ENCODE measurements at places on chromosomes 11 and 22. TPM values are rescaled to one million over a fixed set of nuclear protein-coding genes. Genes with fewer than 3 reads are reported as not detected.

DNA sequence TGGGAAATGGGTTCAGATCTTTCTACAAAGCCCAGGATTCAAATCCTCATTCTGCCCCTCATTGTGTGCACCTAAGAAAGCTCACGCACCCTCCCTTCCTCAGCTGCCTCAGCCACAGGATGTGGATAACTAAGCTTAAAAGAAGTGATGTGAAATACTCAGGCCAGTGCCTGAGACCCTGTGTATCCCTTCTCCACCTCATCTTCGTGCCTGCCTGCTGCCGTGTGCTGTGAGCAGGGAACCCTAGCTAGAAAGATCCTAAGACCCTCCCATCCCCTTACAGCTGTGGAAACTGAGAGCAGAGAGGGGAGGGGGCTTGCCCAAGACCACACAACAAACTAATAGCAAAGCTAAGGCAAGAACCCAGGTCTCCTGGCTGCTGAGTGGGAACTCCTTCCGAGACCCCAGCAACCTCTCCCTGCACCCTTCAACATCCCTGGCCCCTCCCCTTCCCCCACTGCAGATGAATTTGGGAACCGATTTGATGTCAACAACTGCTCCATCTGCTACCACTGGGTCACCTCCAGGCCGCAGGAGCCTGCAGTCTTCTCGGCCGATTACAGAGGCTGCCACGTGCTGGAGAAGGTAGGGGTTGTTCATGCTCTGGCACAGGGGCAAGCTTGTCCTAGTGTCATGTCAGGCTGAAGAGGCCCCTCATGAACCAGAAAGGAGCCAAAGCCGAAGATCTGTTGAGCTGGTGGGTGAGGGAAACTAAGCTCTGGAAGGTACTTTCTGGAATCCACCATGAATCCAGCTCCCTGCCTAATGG, 1.5 kb downstream of the ZP1 start:
- no peak overlapping the region for H3K4me3 ChIP-seq
- H3K27me3 ChIP-seq: peaks cover 7% of the 10 kb centered on the region
- H3K36me3 ChIP-seq: no peaks in the 10 kb centered on the region
- no peak overlapping the region for H3K27ac ChIP-seq
- H3K4me1 ChIP-seq: peaks cover 14% of the 10 kb centered on the region

DNA sequence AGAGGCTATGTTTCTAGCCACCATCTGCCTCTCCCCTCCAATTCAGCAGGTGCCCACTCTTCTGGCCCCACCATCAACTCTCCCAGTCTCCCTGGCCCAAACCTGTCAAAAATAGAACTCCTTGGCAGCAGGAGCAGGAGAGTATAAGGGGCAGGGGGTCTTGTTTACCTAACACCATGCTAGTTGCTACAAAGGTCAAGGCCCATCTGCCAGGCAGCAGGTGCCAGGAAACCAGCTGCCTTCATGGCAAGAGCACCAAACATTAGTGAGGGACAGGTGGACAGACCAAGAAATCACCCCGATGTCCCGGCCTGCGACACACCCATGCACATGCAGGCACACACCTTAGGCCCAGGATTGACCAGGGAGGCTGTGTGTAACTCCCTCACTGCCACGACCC, 387.9 kb downstream of the BUD13 start:
- H3K36me3 ChIP-seq: no peaks in the 10 kb centered on the region
- no peak overlapping the region for H3K4me3 ChIP-seq
- no peaks in the 10 kb centered on the region for H3K27me3 ChIP-seq
- H3K27ac ChIP-seq: no peak overlapping the region
- no peak for DNase-seq

- H3K4me3 ChIP-seq: no peak overlapping the region
- no peaks in the 10 kb centered on the region for H3K4me1 ChIP-seq
- no peaks in the 10 kb centered on the region for H3K36me3 ChIP-seq
- DNase-seq: no peak
- H3K27me3 ChIP-seq: no peaks in the 10 kb centered on the region
Measured at GRCh38 chr11:122823564-122823963, 14.7 kb upstream of the CRTAM start.

- H3K36me3 ChIP-seq: peaks cover 51% of the 10 kb centered on the region
- H3K27ac ChIP-seq: no peak overlapping the region
- no peaks in the 10 kb centered on the region for H3K27me3 ChIP-seq
- H3K4me3 ChIP-seq: no peak overlapping the region
Measured at GRCh38 chr11:78226684-78227680, 38.3 kb downstream of the USP35 start.

DNA sequence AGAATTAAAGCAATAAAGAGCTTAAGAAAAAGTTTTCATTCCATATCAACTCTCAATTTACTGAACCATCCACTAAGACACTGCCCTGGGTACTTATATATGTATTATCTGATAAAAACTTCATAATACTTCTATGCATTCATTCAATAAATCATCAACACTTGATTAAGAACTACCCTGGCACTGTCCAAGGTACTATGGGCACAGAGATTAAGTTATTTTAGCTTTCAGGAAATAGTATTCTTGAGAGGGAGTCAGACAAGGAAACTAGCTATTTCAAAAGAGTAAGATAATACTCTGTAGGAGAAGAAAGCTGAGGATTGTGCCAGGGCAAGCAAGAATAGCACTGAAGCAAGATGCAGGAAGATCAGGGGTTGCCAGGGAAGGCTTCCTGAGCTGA, 640.8 kb downstream of the FAM181B start:
- H3K27ac ChIP-seq: no peak overlapping the region
- no peaks in the 10 kb centered on the region for H3K27me3 ChIP-seq
- no peak for DNase-seq
- H3K4me3 ChIP-seq: no peak overlapping the region
- no peaks in the 10 kb centered on the region for H3K4me1 ChIP-seq

DNA sequence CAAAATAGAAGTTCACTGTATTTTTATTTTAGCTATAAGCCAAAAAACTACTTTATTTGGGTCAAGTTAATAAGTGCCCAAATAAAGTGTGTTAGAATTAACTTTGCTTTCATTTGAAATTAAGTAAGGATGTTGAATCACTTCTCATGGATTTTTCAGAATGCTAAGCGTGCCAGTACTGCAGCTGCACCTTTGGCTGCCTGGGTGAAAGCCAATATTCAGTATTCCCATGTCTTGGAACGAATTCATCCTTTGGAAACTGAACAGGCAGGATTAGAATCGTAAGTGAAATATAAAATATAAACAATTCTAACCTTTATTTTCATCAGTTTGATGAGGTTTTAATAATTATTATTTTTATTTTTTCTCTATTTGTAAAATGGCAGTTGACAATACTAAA, 113.6 kb downstream of the DYNC2H1 start:
- H3K27ac ChIP-seq: no peak overlapping the region
- H3K27me3 ChIP-seq: no peaks in the 10 kb centered on the region
- no peaks in the 10 kb centered on the region for H3K4me1 ChIP-seq
- no peak for DNase-seq

DNA sequence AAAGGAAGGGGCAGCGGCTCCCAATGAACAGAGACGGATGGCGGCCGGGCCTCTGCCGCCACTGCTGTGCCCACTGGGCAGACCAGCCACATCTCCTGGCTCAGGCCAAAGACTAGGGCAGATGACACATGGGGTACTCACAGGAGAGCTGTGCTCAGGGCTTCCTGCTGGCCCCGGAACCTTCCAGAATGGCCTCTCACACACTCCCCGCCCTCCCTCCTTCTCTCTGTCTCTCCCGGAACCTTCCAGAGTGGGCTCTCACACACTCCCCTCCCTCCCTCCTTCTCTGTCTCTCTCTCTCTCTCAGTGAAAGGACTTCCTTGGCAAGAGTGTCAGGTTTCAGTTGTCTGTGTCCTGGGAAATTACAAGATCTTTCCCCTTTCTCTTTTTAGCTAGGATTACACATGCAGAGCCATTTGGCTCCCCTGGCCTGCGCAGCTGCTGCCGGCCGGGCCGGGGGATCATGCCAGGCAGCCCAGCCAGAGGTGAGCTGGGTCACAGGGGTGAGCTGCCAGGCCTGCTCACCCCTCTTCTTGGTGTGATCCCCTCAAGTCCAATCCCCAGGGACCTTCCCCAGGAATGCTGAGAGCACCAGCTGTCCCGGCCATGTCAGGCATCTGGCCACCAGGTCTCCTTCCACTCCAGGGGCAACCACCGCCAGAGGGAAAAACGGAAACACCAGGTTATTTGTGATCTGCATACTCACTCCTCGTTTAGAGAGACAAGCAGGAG, 45.3 kb upstream of the ADA2 start:
- no peak for DNase-seq
- H3K36me3 ChIP-seq: no peaks in the 10 kb centered on the region
- H3K4me3 ChIP-seq: no peak overlapping the region
- no peaks in the 10 kb centered on the region for H3K4me1 ChIP-seq
- no peaks in the 10 kb centered on the region for H3K27me3 ChIP-seq
- no peak overlapping the region for H3K27ac ChIP-seq

GRCh38 chr11:46832511-46833214, 13.4 kb downstream of the CKAP5 start:
- no peaks in the 10 kb centered on the region for H3K36me3 ChIP-seq
- no peak overlapping the region for H3K4me3 ChIP-seq

DNA sequence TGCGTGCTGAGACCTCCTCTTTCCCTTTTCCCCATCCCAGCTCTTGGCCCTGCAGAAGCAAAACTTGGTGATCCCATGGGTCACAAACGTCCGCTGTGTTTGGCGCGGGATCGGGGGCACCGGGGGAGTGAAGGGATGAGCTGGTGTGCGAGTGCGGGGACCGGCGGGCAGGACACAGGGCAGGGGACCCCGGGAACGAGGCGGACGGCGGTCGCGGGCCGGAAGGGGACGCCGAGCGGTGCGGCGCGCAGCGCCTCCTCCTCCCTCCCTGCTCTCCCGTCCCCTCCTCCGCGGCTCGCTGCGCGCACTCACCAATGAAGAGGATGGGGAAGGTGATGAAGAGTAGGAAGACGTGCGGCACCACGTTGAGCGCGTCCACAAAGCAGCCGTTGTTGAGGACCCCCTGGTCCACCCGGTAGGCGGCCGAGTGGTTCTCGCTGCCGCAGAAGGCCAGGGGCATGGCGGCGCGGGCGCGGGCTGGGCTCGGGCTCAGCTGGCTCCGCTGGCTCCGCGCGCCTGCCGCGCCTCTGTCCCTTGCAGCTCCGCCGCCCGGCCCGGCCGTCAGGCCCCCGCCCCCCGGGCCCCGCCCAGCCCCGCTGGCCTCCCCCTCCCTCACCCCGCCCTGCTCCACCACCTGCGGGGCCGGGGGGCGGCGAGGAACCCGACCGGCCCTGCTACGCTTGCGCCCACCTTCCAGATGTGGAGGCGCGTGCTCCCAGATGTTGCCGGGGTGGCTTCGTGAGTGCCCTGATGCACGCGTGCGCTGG, at the start of gene ABCC8:
Gene ABCC8 (minus strand): TSS at position 529 of the 767 bp plus-strand sequence. CDS start 69 bp downstream, at position 460.
- no peaks in the 10 kb centered on the region for H3K36me3 ChIP-seq
- H3K4me3 ChIP-seq: no peak within 1 kb of the TSS
- no peak for DNase-seq
- H3K27ac ChIP-seq: no peak within 1 kb of the TSS
- peaks cover 12% of the 10 kb centered on the region for H3K4me1 ChIP-seq

GRCh38 chr11:5153574-5154431, 754 bp downstream of the OR52A1 start:
- no peaks in the 10 kb centered on the region for H3K4me1 ChIP-seq
- no peaks in the 10 kb centered on the region for H3K36me3 ChIP-seq
- DNase-seq: no peak
- H3K27me3 ChIP-seq: no peaks in the 10 kb centered on the region
- no peak overlapping the region for H3K27ac ChIP-seq

The KDM4E gene
- not detected for total RNA-seq

The LIF gene
- total RNA-seq: 10.7 TPM

The OR51I1 gene
- not detected for total RNA-seq

The MYBPC3 gene
- 2.0 TPM for total RNA-seq
